ENCODE measurements at places on chromosomes 2 and 18. TPM values are rescaled to one million over a fixed set of nuclear protein-coding genes. Genes with fewer than 3 reads are reported as not detected.

GRCh38 chr18:54776282-54776977 is 51.8 kb upstream of the RAB27B start:
- DNase-seq = no peak

GRCh38 chr2:47178341-47178740 is 23.2 kb upstream of the STPG4 start:
- DNase-seq = no peak

DNA sequence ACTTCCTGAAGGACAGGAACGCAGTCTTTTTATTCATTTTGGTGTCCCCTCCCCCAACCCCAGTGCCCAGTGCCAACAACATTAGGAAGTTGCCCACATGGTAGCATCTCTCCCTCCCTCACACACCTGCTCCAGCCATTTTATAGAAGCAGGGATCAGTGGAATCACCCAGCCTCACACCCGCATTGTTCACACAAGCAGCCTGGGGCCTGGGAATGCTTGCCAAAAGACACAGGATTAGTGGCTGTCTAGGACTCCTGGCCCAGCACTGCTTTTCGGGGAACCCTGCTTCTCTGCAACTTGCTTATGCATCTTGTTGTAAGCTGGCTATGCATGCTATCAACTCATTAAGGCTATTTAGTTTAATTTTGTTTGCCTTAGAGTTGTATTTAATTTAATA is 17.9 kb downstream of the TMEM37 start:
- no peak for DNase-seq

- DNase-seq = peak; percentile 52
Observed at GRCh38 chr2:121451398-121451797, 79.3 kb upstream of the RNU4ATAC start.

DNA sequence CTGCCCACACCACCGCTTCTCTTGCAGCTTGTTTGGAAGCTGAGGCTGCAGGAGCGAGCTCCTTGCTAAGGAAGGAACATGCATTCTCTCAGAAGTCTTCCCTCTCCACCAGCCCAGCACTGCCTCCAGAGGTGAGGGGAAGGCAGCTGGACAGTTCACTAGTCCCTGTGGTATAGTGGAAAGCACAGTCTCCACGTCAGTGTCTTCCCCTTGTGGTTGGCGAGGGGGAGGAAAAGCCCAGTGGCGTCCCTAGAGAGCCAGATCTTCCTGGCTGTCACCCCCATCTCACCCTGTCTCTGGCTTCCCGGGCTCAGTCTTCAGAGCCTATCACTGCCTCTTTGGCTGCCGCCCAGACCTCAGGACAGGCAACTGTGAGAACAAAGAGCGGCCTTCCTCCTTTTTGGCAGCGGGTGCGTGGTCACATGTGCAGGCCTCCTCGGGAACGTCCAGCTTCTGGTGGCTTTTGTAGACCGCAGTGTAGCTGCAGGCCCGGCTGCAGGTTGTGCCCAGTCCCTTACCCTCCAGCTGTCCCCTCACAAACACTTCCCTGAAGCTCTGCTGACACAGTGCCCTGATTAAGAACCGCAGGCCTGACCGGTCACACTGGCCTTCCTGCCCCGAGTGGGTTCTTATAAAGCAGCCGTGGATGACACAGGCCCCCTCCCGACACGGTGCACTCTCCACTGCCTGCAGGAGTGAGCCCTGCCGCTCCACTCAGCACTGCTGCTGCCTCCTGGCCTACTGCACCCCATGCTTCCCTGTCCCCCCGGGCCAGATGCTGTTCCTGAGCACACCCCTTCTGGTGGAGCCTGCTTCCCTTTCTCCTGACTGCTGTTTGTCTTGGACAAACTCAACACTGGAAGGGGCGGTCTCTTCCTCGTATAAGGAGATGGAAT is 90.9 kb downstream of the RNF144A start:
- peak; percentile 75 for DNase-seq

- no peak for DNase-seq
Observed at GRCh38 chr2:157901325-157901724, 25.2 kb upstream of the ACVR1 start.

- DNase-seq = no peak
Observed at GRCh38 chr2:152418688-152419087, 83.7 kb downstream of the FMNL2 start.

DNA sequence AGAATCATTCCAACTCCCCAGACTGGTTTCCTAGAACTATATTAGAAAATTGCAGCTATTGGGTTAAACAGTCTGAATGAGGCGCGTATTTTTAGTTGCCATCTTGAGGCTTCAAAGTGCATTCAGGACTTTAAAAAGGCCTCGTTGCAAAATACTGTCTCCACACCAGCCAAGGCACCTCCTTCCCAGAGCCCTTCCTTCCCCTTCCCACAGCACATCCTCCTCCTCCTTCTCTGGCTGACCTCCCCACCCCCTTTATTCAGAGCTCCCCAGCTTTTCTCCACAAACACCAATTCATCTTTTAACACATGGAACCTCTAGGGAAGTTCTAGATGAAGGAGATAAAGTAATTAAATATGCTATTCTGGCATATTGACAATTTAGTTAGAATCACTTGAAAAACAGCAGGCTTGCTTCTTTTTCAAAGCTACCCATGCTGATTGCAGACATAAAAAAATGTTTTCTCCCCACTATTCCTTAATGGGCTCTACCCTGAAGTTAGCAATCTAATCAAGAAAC is 90.3 kb downstream of the RTP5 start:
- DNase-seq = no peak

- DNase-seq = no peak
Observed at GRCh38 chr2:179429597-179429996, 165.0 kb upstream of the SESTD1 start.

GRCh38 chr18:904218-905090 is at the start of gene ADCYAP1:
Gene ADCYAP1, plus strand, starts transcription at chr18:904871. Its CDS starts 516 bp downstream, at chr18:905387.
- DNase-seq = no peak

DNA sequence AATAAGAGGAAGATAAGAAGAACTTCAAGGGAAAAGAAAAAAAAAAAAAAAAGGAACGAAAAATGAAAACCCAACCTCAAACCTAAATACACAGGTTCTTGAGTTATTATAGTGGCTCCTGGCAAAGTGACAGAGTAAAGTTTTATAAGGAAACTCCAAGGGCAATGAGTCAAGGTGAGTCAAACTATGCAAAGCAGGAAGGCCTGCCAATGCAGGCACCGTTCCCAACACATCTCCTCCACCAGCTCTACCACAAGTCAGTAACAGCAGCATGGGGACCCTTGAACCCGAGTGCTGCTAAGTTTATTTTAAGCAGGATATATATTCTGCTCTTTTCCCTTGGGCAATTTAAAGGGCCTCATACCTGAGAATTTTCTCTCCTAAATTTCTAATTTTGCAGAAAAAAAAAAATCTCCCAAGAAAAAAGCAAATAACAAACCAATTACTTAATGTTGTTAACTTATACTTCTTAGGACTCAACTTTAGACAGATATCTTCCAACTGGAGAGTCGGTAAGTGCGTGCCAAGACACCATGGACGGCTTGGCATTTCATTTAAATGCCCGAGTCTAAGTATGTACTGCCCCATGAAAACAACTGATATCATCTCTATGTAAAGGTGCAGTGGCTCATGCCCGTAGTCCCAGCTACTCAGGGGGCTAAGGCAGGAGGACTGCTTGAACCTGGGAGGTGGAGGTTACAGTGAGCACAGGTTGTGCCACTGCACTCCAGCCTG is 75.7 kb upstream of the TFCP2L1 start:
- no peak for DNase-seq

DNA sequence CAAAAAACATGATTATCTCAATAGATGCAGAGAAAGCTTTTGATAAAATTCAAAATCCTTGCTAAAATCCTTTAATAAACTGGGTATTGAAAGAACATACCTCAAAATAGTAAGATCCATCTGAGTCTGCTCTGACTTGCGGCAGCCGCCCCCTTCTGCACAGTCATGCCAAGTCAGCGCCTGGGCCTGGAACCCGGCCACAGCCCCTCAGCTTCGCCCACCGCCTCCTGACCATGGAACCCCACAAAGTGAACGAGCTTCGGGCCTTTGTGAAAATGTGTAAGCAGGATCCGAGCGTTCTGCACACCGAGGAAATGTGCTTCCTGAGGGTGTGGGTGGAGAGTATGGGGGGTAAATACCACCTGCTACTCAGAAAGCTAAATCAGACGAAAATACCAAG is 270.9 kb upstream of the TFPI start:
- DNase-seq = no peak

GRCh38 chr2:217167531-217167930 is 307.7 kb upstream of the TNP1 start:
- no peak for DNase-seq

DNA sequence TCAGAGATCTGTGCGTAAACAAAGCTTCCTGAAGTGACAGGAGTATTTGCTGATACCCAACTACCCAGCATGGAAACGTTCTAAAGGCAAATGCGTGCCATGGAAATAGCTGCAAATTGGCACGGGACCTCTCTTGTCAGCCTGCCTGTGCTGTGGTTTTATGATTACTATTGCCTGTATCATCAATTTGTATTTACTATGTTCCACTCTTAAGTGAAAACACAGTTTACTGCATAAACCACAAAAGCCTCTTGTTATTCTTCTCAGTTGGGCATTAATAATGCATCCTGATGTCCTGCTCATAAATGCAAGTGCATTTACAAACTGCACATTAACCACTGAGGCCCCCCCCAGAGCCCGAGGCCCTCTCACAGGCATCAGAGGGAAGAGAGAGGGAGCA is 196.6 kb upstream of the SLC35G4 start:
- no peak for DNase-seq

- no peak for DNase-seq
Observed at GRCh38 chr2:14313341-14313740, 319.2 kb upstream of the LRATD1 start.

DNA sequence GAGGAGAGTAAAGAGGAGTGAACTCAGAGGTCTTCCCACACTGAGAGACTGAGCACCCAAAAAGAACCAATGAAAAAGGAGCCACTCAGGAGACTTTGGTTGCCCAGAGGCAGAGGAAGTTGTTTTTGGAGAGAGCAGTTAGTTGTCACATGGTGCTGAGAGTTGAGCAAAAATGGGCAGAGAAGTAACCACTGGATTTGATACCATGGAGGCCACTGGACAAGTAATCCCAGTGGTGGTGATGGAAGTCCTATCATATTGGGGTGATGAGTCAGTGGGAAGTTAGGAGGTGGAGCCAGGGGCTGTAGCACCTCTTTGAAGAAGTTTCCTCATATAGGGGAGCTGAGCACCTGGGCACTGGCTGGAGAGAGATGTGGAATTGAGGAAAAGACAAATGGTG is 235.8 kb downstream of the TPGS2 start:
- no peak for DNase-seq

DNA sequence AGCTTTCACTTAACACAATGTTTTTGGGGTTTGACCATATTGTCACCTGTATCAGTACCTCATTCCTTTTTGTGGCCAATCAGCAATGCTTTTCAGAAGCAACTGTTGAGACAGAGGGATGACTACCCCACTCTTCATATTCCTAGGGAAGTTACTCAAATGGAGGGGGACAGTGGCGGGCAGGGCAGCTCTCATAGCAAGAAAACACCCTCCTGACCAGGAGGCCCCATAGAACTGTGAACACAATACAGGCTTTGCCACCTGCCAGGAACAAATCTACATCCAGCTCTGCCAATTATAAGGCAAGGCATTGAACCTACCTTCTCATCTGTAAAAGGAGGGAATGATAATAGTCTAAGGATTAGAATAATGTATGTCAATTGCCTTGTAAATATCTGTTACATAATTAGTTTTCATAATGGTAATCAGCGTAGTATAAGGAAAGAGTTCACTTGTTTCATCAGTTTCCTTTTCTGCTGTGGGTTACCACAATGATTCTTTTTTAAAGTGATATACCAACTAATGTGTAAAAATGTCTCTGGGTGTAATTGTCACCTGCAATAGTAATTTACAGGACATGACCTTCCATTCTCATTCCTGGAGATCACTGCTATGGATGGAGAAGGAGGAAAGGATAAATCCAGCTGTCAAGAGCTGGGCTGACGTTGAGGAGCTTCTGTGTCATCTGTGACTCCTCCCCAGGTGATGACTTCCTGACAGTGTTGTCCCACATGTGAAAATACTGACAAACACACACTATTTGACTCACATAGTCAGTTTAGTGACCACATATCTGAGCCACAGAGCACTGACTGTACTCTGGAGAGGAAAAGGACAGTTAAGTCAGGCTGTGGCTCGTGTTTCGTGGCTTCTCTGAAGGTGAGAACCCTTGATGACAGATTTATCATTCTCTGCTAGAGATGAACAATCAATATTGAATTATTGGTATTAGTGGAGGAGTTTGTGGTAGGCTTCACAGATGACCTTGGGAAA is 13.5 kb downstream of the ALPK2 start:
- no peak for DNase-seq

DNA sequence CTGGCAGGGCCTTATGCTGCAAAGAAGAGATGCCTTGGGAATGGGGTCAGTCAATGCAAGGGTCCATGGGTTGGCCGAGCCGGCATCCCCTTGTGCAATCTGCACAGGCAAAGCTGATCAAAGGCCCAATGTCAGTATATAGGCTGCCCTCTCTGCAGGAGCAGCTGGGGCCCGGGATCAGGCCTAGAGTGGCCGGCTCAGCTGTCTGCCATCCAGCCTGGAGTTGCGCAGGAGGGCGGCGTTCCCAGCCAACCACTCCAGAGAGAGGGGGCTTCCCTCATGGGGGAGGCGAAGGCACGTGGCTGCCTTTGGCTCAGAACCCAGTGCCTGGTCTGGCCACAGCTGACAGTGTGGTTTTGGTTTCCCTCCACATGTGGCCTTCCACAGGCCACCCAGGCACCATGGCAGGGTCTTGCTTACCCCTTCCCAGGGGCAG is 3.9 kb downstream of the INPP5D start:
- DNase-seq = no peak

- no peak for DNase-seq
Observed at GRCh38 chr18:28802546-28802945, 625.6 kb upstream of the CDH2 start.

- DNase-seq = no peak
Observed at GRCh38 chr18:13026583-13027270, 35.6 kb downstream of the CEP192 start.

DNA sequence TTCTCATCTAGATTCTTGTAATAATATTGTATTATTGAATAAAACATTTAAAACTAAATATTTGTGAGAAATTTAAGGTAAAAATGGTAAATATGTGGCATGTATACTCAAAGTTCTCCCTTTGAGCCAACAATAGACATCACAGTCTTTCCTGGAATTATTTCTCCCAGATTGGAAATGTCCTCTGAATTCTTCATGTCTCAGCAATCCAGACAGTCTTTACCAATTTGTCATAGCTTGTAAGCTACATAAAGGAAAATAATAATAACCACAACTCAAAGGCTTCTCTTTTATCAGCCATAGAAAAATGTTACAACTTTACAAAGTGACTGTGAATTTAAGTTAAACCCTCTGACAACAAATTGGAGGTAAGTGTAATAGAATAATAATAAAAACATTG is 784.9 kb downstream of the EPHA4 start:
- no peak for DNase-seq

Gene CCDC74B
- 6.4 TPM for polyA plus RNA-seq

Gene FAP
- 0.45 TPM for polyA plus RNA-seq
